Activated CD4-positive, alpha-beta T cell treated with anti-CD3 and anti-CD28 coated beads, Interleukin-2, amount 50 U/mL, for 1 hour (primary cell): ENCODE measurements at places on chromosomes 13 and 19.

- no peak for DNase-seq
Observed at GRCh38 chr13:38862443-38862842, 128.2 kb downstream of the STOML3 start.

DNA sequence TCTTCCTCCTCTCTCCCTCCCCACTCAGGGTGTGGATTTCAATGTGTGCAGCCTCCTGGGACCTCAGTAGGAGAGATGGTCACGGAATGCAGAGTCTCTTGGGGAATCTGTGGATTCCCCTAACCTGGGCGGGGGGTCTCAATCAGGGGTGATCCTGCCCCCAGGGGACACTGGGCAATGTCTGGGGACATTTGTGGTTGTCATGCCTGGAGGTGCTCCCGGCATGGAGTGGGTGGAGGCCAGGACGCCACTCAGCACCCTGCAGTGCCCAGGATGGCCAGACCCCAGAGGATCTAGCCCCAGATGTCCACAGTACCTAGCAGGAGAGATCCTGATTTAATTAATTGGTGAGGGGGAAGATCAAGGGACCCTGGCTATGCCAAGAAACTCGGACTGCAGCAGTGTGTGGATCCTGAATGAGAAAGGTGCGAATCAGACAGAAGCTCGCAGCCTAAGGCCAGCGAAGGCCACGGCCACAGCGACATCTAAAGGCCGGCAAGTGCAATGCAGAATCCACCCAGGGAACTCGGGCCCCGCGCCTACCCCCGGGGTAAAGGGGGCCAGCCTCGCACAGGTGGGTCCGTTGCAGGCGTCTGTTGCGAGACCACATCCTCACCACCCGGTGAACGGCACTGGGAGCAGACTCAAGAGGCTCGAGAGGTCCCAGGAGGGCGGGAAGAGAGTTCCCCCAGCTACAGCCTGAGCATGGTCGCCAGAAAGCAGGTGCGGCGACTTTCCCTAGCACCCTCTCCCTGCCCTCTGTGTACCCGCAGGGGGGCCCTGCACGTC is 88.8 kb downstream of the GNG7 start:
- DNase-seq = peak; percentile 60

- DNase-seq = no peak
Observed at GRCh38 chr13:39415008-39415802, 187.8 kb downstream of the LHFPL6 start.

DNA sequence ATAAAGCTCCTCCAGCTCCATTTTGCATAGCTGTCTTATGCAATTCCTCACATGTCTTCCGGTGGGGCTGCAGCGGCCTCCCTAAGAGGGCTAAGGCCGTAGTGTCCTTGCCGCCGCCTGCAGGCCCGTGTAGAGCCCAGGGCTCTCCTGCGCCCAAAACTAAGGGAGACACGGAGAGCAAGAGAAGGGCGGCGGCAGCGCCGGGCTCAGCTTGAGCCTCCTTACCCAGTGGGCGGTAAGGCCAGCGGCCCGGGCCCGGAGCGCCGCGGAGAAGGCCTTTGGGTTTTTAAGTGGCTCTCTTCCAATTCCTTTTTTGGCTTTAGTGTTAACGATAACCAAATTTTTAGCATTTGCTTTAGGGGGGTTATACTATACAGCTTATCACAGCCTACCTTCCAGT is 30.1 kb downstream of the ZNF677 start:
- DNase-seq = no peak

- peak; percentile 81 for DNase-seq
Observed at GRCh38 chr19:58182577-58182988, 278 bp upstream of the ZNF274 start.

GRCh38 chr19:12784871-12785430 is 6.3 kb upstream of the JUNB start:
- peak; percentile 24 for DNase-seq

DNA sequence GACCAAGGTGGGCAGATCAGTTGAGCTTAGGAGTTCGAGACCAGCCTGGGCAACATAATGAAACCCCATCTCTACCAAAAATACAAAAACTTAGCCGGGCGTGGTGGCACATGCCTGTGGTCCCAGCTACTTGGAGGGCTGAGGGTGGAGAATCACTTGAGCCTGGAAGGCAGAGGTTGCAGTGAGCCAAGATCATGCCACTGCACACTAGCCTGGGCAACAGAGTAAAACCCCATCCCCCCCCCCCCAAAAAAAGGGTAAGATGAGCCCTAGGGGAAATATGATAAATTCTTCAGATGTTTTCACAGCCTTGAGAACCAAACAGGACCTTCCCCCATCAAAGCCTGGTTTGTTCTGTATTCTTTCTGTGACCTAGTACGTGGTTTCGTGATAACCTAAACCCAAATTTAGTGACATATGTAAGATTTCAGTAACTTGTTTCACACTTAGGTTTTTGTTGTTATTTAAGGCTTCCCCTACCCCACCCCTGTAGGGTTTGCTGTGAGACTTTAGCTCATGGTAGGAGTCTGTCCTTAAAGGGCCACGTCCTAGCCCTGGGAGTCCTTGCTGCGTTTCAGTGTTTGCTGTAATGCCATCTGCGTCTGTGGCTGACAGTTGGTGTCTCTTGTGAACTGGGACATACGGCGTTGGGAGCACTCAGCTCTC is 49.6 kb downstream of the MYO9B start:
- DNase-seq = peak; percentile 7

DNA sequence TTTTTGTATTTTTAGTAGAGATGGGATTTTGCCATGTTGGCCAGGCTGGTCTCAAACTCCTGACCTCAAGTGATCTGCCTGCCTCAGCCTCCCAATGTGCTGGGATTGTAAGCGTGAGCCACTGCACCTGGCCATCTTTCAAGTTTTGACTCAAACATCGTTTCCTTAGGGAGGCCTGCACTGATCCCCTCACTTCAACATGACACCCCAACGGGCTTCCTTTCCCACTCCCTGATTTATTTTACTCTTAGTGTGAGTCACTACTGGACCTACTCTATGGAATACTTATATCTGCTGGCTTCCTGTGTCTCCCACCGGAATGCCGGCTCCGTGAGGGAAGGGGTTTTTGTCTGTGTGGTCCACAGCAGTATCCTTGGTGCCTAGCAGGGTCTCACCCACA is 4.5 kb upstream of the ADAMTS10 start:
- no peak for DNase-seq

DNA sequence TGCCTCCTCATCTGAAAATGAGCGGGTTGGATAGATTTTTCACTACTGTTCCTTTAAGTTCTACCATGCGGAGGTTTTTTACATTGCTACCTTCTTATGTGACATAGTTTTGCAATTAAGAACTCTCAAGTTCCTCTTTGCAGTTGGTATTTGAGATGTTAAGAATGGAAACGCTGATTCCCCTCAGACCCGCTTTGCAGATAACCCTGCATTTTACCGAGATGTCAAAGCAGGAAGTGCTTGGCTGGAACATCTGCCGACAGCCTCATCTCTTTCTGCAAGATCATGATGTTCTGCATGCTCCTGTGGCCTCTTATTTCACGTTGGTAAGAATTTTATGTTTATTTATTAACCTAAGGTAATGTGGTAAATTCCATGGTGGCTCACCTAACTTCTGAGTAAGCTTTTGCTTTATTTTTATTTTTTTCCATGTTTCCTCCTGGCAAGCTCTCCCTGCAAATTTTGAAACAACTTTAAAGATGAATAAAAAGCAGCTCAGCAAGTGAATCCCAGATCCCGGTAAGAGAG is 22.5 kb downstream of the PABPC3 start:
- DNase-seq = no peak

GRCh38 chr19:30161021-30161655 is 211.0 kb upstream of the ZNF536 start:
- DNase-seq = no peak

GRCh38 chr13:76976490-76976889 is 15.4 kb upstream of the CLN5 start:
- no peak for DNase-seq

DNA sequence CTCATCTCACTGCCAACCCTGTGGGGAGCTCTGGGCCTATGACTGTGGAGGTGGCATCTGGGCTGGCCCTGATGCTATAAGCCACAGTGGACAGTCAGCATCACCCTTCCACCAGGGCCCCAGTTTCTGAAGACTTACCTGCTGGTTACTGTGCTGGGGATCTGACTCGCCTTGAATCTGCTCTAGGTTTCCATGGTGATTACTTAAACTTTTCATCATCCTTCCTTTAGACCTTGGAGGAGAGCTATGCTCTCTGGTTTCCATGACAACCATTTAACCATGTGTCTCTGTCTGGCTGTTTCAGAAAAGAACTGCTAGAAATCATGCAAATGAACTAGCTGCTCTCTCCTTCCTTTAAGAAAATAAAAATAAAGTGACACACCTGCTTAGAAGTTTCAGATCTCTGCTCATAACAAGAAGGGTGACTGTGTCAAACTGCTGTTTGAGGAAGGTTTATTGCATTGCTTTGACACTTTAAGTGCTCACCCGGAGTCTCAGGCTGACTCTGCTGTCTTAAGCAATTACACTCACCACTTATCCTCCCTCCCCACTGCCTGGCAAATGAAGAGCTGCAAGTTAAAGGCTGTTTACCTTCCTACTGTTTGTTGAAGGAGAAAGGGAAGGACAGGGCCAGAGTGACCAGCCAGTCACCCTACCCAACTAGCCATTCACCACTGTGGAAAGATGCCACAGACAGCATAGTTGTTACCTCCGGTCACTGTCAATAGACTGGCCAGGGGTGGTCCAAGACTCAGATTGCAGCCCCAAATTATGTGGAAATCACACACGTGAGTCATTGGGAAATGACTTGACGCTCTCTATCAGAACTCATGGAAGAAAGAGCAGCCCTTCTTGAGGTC is 87.6 kb downstream of the HSPH1 start:
- no peak for DNase-seq

DNA sequence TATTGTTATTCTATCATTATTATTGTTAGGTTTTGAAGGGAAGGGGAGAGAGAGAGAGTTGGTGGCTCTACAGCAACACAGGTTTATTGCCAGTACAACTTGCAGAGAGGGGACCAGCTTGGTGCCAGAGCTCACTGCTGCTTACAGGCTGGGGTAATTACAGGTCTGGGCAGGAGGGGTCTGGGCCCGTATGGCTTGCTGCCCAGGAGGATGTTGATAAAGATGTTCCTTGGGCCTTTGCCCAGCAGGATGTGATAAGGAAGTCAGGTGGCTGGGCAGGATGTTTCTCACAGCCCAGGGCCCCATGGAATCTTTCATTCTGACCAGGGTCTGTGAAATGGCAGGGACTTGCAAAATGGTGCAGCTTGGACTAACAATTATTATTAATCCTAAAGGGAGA is 64.2 kb upstream of the ZNF599 start:
- DNase-seq = no peak

DNA sequence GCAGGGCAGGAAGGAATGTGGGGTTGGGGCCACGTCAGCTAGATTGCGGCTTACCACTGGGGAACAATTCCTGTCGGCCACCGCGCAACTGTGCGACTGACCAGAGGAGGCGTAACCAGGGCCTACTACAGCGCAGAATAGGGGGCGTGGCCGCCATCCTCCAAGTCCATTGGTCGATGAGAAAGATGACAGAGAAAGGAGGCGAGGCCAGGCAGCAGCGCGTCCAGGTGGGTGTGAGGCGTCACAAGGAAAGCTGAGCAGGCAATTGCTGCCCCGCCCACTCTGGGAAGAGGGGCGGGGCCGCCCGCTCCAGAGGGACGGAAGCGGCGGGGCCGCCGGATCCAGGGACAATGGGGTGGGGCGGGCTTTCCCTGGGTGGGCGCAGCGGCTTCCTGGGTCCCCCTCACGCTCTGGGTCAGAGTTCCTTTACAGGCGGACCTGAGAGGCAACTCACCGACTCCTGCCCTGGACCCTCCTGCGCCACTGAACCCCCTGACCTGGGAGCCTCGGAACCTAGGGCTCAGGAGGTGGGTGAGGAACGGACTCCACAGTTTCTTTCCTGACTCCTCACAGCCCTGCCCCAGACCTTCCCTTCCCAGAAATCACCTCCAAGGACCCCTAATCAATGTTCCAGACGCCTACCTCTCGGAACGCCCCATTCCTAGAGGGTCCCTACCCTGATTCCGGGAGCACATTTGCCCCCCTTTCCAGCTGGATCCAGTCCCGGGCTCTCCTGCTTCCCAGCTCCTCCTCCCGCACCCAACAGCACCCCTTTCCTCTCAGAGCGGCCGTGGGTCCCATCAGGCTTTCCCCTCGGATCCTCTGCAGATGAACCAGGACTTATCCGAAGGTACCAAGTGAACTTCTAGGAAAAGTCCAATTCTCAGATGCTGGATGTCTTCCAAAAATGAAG is 101.5 kb upstream of the ZNF492 start:
- DNase-seq = no peak
